GM12878 (cell line): ENCODE measurements at places on chromosomes 5 and 9. TPM values are rescaled to one million over a fixed set of nuclear protein-coding genes. Genes with fewer than 3 reads are reported as not detected.

The IL9 gene
- not detected in 2 replicates for total RNA-seq

The LRRC19 gene
- total RNA-seq, result not detected in 2 replicates

The AK8 gene
- not detected in 2 replicates for total RNA-seq

DNA sequence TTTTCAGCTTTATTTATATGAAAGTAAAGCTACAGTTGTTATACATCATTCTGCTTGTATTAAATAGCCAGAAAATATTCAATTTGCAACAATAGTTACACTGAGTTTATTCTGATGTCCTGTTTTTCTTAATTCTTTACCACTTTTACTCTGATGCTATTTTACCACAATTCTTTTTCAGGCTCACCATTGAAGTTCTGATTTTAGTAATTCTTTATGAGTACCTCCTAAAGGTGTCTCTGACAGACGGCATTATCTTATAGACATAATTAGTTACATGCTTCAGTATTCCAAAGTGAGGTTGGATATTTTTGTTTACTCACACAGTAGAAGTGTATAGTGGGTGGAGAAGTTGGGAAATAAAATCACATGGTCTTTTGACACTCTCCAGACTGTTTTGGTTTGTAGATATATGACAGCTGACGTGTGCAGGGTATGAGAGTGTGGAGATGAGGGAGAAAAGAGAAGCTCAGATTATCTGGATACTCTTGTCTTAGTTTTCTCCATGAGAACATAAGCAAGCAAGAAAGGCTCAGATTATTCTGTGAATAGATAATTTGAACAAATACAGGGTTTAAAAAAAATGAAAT lies 97.4 kb downstream of the FBXO4 start:
- no peak for DNase-seq
- no peak overlapping the region for H3K27ac ChIP-seq
- no peaks in the 10 kb centered on the region for H3K36me3 ChIP-seq
- H3K4me1 ChIP-seq, result no peaks in the 10 kb centered on the region

DNA sequence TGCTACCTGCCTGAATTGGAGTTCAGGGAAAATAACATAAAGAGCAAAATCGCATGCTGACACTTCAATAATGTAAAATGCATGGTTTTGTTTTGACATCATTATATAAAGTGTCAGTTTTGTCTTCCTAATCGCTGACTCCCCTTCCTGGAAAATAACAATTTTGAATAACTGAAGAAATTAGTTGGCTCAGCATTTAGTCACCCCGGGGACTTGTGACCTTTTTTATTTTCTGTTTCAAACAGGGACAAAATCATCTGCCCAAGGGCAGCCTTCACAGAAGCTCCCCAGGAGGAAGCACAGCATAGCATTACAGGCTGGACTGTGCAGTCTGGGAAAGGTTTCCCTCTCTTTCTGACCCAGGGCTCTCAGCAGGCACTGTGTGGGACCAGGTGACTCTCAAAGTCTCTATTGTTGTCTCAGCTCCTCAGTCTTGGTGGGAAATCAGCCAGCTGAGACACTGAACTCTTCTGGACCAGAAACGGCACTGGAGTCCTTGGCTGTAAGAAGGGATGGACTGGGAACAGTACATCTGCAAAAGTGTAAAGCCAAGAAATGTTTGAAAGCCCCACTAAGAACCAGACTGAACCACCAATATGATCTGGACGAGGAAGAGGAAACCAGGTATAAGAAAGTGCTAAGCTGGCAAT lies 671.3 kb upstream of the KLF4 start:
- no peaks in the 10 kb centered on the region for H3K4me1 ChIP-seq
- no peaks in the 10 kb centered on the region for H3K36me3 ChIP-seq
- no peak overlapping the region for H3K27ac ChIP-seq
- no peak overlapping the region for H3K4me3 ChIP-seq
- DNase-seq, result no peak

GRCh38 chr5:10257870-10258269 lies 7.8 kb downstream of the CCT5 start:
- peaks cover 34% of the 10 kb centered on the region for H3K36me3 ChIP-seq
- no peak for DNase-seq
- H3K27ac ChIP-seq, result no peak overlapping the region
- H3K4me3 ChIP-seq, result no peak overlapping the region
- no peaks in the 10 kb centered on the region for H3K27me3 ChIP-seq

- no peak overlapping the region for H3K27ac ChIP-seq
- no peaks in the 10 kb centered on the region for H3K36me3 ChIP-seq
- H3K4me1 ChIP-seq, result no peaks in the 10 kb centered on the region
- H3K4me3 ChIP-seq, result no peak overlapping the region
- peaks cover 2% of the 10 kb centered on the region for H3K27me3 ChIP-seq
Measured at GRCh38 chr5:5135957-5136676, 4.0 kb upstream of the ADAMTS16 start.

DNA sequence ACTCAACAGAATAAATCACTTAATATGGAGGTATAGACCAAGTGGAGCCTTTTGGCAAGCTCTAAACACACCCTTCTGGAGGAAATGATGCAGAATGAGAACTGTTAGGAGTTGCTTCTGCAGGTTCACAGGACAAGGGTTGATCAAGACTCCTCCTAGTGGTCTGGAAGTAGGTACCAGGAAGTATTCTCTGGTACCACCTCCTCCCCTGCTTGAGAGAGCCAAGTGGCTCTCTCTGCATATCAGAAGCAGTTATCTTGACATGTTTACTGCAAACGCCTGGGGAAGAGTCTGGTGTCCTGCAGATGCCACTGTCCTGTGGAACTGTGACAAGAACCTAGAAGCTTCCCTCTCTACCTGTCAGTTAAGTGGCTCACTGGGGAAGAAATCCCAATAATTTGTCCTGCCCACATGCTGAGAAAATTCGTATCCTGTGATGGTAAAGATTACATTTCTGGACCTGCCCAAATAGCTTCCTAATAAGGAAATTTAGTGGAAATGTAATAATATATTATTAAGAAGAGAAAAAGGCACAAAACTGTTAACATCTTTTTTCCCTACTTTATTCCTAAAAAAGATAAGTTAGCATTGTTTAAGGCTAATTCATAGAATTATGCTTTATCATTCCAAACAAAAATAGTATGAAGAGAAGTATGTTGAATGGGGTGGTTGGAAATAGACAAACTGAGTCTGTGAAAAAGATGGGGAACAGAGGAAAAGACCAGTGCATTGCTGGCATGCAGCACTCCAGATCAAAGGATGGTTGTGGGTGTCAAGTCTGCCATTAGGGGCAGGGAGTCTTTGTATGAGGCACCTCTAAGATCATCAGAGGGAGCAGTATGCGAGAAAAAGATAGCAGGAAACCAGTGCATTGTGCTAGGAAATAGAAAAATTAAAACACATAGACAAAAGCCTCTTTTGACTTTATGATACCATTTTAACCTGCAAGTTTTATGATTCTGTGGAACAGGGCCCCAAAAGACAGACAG lies 118.8 kb downstream of the CDC42SE2 start:
- H3K4me3 ChIP-seq, result no peak overlapping the region
- peak; percentile 71 for DNase-seq
- no peaks in the 10 kb centered on the region for H3K27me3 ChIP-seq

DNA sequence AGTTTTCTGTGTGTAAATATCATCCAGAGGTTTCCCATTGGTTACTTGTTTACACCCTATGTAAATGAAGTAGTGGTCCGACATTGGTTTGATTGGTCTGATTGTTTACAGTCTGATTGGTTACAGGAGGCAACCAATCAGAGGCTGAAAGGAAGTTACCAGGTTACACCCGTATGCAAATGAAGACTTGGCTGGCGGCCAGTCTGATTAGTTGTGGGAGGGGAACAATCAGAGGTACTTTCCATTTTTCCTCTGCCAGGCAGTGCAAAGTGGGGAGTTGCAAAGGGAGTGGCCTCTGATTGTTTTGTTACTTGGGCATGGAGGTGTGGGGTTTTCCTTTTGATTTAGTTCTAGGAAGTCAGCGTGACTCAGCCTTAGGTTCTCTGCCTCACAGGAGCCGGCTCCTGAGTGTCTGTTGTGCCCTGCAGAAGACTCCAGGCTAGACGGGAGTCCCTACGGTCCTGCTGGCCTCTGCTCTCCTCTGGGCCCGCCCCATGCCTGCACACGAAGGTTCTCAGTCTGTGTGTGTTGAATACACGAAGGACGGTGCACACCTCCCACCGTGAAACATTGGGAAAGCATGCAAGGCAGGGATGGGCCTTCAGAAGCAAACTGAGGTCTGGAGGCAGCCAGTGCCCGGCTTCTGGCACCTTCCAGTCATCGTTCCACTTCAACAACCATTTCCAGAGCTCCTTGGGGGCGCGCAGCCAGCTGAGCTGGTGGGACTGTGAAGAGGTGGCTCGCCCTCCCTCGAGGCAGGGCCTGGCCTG lies 42.9 kb downstream of the OLFM1 start:
- no peaks in the 10 kb centered on the region for H3K36me3 ChIP-seq
- H3K4me3 ChIP-seq, result no peak overlapping the region
- H3K27me3 ChIP-seq, result no peaks in the 10 kb centered on the region
- no peaks in the 10 kb centered on the region for H3K4me1 ChIP-seq
- DNase-seq, result peak; percentile 13

- no peak overlapping the region for H3K27ac ChIP-seq
- H3K27me3 ChIP-seq, result no peaks in the 10 kb centered on the region
- peaks cover 3% of the 10 kb centered on the region; the same call in 1 of the 2 replicates for H3K36me3 ChIP-seq
- H3K4me1 ChIP-seq, result no peaks in the 10 kb centered on the region
- DNase-seq, result no peak
- no peak overlapping the region for H3K4me3 ChIP-seq
Measured at GRCh38 chr9:20930836-20931235, 100.6 kb downstream of the HACD4 start.

DNA sequence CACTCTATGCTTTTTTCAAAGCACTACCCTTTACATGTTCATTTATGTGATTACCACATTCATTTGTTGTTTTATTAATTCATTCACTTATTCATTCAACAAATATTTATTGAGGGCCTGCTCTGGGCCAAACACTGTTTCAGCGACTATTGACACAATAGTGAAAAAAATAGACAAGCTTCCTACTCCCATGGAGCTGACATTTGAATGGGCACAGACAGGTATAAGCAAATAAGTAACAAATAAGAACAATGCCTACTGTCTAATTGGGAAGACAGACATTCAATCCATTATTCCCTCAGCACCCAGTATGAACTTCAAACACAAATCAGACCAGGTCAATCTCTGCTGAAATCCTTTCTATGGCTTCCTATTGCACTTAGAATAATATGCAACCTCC lies 156.9 kb upstream of the NR3C1 start:
- H3K36me3 ChIP-seq, result no peaks in the 10 kb centered on the region
- H3K27ac ChIP-seq, result no peak overlapping the region
- H3K4me3 ChIP-seq, result no peak overlapping the region
- no peaks in the 10 kb centered on the region for H3K27me3 ChIP-seq
- DNase-seq, result no peak

DNA sequence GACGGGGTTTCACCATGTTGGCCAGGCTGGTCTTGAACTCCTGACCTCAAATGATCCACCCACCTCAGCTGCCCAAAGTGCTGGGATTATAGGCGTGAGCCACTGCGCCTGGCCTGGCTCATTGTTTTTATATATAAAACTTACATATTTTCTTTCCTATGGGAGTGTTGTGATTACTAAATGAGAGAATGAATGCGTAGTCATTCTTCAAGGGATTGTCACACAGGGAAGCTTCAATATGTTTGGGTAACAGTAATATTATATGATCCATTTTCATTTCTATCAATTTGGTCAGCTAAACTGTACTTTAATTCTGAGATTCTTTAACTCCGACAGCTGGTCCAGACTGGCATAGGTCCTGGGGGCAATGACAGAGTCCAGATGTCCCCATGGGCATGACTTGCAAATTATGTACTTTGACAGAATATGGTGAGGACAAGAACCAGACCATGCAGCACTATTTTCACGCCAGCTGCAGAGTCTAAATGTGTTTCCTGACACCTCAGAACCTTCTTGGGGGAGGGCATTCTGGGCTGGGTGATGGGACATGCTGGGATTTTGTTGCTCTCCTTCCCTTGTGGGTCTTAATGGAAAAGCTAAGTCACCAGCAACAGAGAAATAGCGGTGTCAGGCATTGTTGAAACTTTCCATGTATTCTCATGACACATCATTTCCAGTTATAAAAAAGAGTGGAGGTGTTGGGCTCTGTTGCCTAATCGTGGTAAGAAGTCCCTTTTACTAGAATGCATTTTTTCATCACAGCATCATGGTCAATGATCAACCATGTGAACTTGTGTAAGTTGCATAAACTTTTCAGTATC lies 40.9 kb upstream of the TNC start:
- no peaks in the 10 kb centered on the region for H3K36me3 ChIP-seq
- no peak overlapping the region for H3K27ac ChIP-seq
- H3K4me3 ChIP-seq, result no peak overlapping the region
- H3K4me1 ChIP-seq, result no peaks in the 10 kb centered on the region

DNA sequence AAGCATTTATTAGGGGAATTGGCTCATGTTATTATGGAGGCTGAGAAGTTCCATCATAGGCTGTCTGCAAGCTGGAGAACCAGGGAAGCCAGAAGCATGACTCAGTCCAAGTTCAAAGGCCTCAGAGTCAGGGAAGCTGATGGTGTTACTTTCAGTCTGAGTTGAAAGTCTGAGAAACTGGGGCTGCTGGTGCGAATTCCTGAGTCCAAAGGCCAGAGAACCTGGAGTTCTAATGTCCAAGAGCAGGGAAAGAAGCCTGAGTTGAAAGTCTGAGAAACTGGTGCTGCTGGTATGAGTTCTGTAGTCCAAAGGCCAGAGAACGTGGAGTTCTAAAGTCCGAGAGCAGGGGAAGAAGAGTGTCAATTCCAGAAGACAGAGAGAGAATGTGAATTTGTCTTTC lies 641.1 kb downstream of the ISL1 start:
- no peak overlapping the region for H3K27ac ChIP-seq
- H3K4me3 ChIP-seq, result no peak overlapping the region
- DNase-seq, result no peak
- no peaks in the 10 kb centered on the region for H3K36me3 ChIP-seq

GRCh38 chr9:95605816-95606488 lies 89.2 kb upstream of the PTCH1 start:
- H3K4me1 ChIP-seq, result no peaks in the 10 kb centered on the region
- H3K4me3 ChIP-seq, result no peak overlapping the region
- no peak overlapping the region for H3K27ac ChIP-seq
- no peaks in the 10 kb centered on the region for H3K36me3 ChIP-seq
- no peak for DNase-seq
- no peaks in the 10 kb centered on the region; the same call in 1 of the 2 replicates for H3K27me3 ChIP-seq

- H3K36me3 ChIP-seq, result peaks cover 11% of the 10 kb centered on the region; the same call in 1 of the 2 replicates
- peaks cover 4% of the 10 kb centered on the region; the same call in 1 of the 2 replicates for H3K4me1 ChIP-seq
- H3K27me3 ChIP-seq, result no peaks in the 10 kb centered on the region
Measured at GRCh38 chr5:43305948-43306565, 7.2 kb downstream of the HMGCS1 start.

DNA sequence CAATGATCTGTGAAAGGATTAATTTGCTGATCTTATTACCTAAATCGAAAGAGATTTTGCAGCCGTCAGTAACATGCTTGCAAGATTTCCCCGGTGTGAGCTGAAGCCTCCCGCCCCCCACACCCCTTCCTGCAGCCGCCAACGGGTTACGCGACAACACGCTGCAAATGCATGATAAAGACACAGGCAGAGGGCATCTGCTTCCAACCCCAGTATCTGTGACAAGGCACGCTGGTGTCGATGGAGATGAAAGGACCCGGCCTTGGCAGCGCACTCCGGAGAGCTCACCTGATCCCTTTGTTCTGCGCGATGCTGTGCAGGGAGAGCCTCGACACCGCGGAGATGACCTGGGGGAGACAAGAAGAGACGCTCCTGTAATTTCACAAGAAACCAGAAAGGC lies 122.9 kb upstream of the SARDH start:
- peaks cover 24% of the 10 kb centered on the region for H3K36me3 ChIP-seq
- DNase-seq, result no peak
- no peaks in the 10 kb centered on the region for H3K27me3 ChIP-seq
- no peak overlapping the region for H3K4me3 ChIP-seq
- no peak overlapping the region for H3K27ac ChIP-seq
- no peaks in the 10 kb centered on the region for H3K4me1 ChIP-seq

- no peak for DNase-seq
- no peaks in the 10 kb centered on the region for H3K4me1 ChIP-seq
- no peak overlapping the region for H3K4me3 ChIP-seq
- no peaks in the 10 kb centered on the region for H3K36me3 ChIP-seq
- no peaks in the 10 kb centered on the region for H3K27me3 ChIP-seq
Measured at GRCh38 chr9:78601957-78602565, 305.1 kb downstream of the PSAT1 start.
